ENCODE measurements at places on chromosomes 5 and 9.
A peak's percentile ranks its signal among the peaks of the same experiment; 100 is the strongest.

DNA sequence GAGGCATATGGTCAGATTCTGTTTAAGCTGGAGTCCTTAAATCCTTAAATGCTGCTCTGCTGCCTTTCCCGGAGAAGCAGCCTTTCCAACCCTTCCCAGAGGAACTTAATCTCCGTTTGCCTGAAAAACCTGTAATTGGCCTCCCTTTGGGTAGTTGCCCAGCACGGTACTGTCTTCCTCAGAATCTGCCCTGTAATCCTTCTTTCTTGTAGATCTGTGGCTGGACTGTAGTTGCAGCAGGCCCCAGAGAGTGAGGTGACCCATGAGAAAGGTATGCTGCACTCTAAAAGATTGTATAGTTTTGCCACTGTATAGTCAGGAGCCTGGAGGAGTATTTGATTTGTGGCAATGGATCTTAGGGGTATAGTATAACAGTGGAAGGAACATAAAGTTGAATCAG, 11.7 kb downstream of the SPIN1 start:
- DNase-seq: peak; percentile 86

DNA sequence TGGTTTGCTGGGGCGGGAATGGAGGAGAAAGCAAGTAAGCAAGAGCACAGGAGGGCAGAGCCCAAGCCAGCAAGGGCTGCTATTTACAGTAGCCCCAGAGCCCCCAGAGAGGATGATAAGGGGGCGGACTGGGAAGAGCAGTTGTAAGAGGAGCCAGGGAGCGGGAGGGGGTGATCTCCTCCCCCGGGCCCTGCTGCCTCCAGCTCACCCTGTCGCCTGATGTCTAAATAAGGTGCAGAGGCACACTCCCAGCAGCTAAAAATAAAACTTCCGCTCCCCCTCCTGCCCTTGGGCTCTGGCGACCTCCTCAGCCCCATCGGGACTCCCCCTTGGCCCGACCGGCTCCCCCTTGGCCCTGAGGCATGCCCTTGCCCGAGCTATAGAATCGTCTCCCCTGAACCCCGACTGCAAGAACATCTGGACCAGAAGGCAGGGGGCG, 14.4 kb upstream of the CCDC69 start:
- DNase-seq: no peak

DNA sequence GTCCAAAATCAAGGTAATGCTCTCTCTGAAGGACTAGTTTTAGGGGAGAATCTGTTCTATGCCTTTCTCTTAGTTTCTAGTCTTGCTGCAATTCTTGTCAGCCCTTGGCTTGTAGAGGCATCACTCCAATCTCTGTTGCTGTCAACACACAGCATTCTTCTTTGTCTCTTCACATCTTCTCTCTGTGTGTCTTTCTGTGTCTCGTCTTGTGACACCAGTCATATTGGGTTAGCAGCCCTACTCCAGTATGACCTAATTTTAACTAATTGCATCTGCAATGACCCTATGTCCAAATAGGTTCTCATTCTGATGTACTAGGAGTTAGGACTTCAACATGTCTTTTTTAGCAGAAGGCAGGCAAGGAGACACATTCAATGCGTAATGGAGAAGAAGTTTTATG, 1110.6 kb downstream of the DTWD2 start:
- no peak for DNase-seq

DNA sequence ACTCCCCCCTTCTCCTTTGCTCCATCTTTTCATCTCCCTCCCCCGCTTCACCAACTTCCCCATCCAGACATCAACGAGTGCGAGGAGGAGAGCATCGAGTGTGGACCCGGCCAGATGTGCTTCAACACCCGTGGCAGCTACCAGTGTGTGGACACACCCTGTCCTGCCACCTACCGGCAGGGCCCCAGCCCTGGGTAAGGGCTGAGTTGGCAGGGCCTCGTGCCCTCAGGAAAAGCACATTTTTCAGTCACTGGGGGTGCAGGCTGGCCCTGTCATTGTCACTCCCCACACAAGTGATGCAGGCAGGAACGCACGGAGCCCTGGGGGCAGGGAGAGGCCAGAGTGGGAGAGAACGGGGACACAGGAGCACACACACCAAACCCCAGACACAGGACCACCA, 12.4 kb upstream of the ASS1 start:
- no peak for DNase-seq

DNA sequence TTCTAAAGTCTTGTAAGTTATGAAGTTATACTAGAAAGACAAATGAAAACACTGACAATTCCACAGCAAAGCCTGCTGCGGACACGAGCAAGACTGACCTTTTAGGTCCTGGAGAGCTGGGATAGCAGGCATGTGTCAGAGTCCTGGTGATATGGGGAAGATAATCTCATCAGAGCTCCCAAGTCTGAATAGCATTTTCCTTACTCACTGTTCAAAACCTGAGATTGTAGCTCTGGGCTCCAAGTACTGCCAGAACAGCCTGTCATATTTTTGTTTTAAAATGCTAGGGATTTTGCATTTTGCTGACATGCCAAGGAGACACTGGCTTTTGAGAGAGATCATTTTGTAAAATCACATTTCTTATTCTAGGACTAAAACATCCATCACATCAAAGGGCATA, 90.1 kb downstream of the DRD1 start:
- no peak for DNase-seq

GRCh38 chr5:146079695-146080373, 25.5 kb downstream of the PLAC8L1 start:
- no peak for DNase-seq

DNA sequence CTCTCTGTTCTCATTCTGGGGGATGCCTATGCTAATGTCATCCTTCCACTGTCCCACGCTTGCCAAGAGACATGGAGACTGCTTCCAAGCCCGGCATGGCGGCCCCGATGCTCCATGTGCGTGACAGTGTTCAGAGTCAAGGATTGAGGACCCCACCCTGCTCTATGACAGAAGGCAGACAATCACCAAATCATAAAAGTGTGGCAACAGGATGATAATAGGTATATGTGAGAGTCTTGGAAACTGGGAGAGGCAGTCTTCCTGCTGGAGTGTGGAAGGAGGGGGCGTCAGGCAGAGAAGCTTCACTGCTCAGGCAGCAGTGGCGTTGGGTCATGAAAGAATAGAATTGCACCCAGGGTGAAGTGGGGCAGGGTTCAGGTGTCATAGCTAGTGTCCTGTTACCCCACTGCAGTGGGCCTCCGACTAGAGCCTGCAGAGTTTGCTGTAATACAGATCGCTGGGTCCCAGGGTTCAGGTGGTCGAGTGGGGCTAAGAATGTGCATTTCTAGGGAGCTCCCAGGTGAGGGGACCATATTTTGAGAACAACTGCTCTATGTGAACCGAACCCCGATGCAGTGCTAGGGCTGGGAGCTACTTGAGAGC, 12.5 kb upstream of the GADD45G start:
- no peak for DNase-seq

- no peak for DNase-seq
Measured at GRCh38 chr5:173974688-173975239, 14.2 kb upstream of the C5orf47 start.

GRCh38 chr5:40089269-40089668, 590.4 kb upstream of the PTGER4 start:
- no peak for DNase-seq

DNA sequence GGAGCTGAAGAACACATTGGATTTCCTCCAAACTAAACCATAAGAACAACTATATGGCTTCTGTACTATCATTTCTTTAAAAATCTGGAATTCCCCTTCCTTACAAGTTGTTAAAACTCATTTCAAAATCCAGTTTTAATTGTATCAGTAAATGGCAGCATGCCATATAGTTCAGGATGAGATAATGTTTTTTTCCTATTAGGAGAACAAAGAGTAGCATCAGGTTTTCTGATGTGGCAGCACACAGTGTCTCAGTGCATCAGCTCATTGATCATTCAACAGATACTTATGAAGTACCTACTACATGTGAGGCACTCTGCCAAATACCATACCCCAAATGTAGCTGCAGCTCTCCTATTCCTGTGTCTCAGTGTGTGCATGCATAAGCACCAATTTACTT, 161.1 kb downstream of the EPB41L4A start:
- DNase-seq: no peak

- DNase-seq: no peak
Measured at GRCh38 chr9:10700291-10700690, 87.5 kb upstream of the PTPRD start.

GRCh38 chr5:34804913-34805312, 34.1 kb upstream of the TTC23L start:
- no peak for DNase-seq

DNA sequence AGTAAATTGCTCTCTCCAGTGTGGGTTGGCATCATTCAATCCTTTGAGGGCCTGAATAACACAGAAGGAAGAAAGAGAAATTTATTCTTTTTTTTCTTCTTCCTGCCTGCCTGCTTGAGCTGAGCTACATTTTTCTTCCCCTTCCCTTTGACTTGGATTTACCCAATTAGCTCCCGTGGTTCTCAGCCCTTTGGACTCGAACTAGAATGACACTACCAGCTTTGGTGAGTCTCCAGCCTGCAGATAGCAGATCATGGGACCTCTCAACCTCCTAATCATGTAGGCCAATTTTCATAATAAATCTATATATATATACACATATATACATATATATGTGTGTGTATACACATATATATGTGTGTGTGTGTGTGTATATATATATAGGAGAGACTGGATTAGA, 128.6 kb downstream of the ISOC1 start:
- no peak for DNase-seq

DNA sequence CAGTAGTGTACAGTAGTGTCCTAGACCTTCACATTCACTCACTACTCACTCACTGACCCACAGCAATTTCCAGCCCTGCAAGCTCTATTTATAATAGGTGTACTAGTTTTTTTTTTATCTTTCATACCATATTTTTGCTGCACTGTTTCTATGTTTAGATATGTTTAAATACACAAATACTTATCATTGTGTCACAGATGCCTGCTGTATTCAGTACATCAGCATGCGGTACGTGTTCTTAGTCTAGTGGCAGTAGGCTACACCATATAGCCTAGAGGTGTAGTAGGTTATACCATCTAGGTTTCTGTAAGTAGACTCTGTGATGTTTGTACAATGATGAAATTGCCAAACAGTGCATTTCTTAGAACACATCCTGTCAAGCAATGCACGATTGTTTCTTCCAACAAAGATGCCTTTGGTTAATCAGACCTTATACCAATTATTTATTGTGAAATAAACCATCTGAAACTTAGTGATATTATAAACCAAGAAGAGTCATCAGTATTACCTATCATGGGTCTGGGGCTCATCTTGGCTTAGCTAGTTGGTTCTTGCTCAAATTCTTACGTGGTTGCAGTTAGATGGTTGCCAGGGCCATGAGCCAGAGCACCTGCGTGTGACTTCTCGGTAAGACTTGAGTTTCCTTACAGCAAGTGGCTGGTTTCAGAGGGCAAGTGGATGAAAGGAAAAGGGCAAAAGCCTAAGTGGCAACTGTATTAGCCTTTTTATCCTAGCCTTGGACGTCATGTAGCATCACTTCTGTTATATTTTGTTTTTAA, 41.1 kb downstream of the ERBIN start:
- DNase-seq: no peak

GRCh38 chr5:96189987-96190386, 228.3 kb upstream of the ELL2 start:
- no peak for DNase-seq

DNA sequence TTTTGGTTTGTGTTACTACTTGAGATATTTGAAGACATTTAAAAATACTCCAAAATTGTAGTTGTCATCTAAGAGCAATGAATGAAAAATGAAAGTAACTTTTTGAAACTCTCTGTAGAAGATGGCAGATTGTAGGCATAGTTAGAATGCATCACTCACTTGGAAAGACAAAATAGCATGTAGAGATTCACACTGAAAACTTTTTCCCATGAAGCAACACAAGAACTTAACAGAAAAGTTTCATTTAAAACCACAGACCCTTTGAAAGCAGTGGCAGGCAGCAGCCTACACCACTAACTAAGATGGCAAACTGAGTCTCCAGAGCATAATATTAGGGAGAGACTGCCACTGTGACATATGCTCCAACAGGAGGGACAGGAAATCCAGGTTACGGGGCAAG, 18.9 kb upstream of the FAM174A start:
- no peak for DNase-seq

GRCh38 chr5:136638084-136638483, 272.7 kb upstream of the TRPC7 start:
- no peak for DNase-seq

DNA sequence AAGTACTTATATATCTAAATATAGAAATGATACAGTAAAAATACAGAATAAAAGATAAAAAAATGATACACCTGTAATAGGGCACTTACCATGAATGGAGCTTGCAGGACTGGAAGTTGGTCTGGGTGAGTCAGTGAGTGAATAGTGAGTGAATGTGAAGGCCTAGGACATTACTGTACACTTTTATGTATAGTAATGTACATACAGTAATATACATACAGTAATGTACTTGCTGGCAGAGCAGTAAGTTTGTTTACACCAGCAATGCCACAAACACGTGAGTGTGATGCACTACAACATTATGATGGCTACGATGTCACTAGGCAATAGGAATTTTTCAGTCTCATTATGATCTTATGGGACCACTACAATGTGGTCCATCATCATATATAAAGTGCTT, 34.2 kb downstream of the SUSD1 start:
- DNase-seq: no peak

- no peak for DNase-seq
Measured at GRCh38 chr9:112520656-112521055, 34.0 kb downstream of the KIAA1958 start.

DNA sequence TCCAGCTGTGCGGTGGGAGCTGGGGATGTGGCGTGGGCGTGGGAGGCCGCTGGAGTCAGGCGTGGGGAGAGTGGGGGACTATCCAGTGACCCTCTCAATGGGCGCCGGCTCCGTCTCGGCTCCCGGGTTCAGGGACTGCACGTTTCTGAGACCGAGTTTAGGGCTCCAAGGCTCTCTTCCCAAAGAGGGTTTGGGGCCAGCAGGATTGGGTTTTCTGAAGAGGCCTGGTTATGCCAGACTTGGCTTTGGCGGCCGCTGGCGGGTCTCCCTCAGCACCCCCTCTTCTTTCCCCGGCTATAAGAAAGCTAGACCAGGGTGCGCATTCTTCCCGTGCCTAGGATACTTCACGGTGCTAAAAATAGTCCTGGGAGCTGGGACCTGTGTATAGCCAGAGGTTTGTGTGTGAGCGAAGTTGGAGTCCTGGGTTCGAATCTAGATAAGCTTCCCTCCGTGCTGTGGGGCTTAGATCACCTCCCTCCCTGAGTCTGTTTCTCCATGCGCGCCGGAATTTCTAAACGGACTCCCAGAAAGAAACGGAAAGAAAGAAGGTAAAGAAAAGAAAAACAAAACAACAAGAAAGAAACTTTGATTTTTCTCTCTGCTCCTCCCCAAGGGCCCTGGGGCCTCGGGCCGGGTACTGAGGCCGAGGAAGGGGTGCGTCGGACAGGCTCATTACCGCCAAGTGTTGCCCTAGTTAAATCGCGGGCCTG, 5.0 kb downstream of the HAND1 start:
- DNase-seq: no peak

- DNase-seq: no peak
Measured at GRCh38 chr9:111853450-111853827, 43.2 kb upstream of the UGCG start.
